ENCODE measurements at places on chromosomes 12 and 14. TPM values are rescaled to one million over a fixed set of nuclear protein-coding genes. Genes with fewer than 3 reads are reported as not detected.

GRCh38 chr12:123657211-123657610 lies 13.7 kb upstream of the TCTN2 start:
- no peak for DNase-seq

- DNase-seq: no peak
These were observed 162.5 kb upstream of the ABCD2 start for GRCh38 chr12:39782026-39782545.

- no peak for DNase-seq
These were observed 66.8 kb downstream of the MOK start for GRCh38 chr14:102238131-102238530.

Gene RSRC2
- 52.0 TPM for total RNA-seq

Data from LHCN-M2 (cell line).